ENCODE measurements at places on chromosomes 13 and 19.

- DNase-seq, result peak; percentile 83
Measured at GRCh38 chr19:47707135-47707925, 5.9 kb upstream of the EHD2 start.

DNA sequence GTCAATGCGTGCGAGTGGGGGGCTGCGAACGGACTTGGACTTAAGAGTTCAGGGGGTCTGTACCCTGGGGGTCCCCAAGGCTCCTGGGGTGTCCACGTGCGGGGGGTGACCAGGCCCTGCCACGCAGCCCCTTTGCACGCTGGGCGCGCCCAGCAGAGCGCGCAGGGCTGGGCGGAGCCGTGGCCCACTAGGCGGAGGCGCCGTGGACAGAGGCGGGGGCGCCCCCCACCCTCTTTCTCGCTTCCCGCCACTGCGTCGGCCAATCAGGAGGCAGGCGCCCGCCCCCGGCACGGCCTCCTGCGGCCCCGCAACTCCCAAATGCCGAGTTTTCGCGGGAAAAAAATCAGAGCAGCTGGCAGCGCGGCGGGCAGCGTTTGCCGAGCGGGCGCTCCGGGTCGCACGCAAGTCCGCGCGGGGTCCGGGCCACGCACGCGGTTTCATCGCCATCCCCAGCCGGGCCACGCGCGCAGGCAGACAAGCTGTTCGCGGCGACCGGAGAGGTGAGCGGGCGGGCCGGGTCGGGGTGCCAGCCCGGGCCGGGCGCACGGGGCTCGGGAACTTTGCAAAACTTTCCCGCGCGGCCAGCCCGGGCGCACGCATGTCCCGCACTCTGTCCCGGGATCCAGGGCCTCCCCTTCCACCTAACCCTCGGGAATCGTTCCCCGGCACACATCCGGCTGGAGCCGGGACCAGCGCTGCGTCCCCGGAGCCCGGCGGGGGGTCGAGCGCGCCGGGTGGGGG is at the start of gene UHRF1:
Gene UHRF1, plus strand, starts transcription at position 346 of the 741 bp plus-strand sequence. CDS start 1,385 bp downstream, outside the sequence.
- DNase-seq, result no peak

- DNase-seq, result no peak
Measured at GRCh38 chr13:108182652-108183051, 32.7 kb downstream of the LIG4 start.

DNA sequence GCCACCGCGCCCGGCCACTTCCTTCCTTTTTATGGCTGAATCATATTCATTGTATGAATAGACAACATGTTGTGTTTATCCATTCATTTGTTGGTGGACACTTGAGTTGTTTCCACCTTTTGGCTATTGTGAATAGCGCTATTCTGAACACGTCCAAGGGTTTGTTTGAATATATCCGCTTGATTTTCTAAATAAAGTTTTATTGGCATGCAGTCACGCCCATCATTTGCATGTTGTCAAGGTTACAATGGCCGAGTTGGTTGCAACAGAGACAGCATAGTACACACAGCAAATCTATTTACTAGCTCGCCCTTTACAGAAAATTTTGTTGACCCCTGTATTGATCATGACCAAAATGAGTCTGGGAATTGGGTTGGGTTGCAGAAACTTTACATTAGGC is 43.5 kb downstream of the COLGALT1 start:
- DNase-seq, result no peak

DNA sequence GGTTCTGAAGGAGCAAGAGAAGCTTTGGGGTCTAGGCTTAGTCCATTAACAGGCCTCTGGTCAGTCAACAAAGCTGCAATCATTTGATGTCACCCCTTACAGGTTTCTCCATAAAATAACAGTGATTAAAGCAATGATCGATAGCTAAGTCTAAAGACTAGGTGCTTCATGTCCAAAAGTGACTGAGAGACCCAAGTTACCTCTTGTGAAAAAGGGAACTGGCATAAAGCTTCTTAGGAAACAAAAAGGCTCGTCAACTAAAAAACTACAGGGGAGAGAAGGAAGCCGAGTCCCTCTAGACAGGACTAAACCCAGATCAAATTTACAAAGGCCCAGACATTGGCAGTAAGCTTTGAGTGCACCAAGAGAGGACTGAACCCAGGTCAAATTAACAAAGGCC is 2.2 kb downstream of the DCUN1D2 start:
- DNase-seq, result no peak

DNA sequence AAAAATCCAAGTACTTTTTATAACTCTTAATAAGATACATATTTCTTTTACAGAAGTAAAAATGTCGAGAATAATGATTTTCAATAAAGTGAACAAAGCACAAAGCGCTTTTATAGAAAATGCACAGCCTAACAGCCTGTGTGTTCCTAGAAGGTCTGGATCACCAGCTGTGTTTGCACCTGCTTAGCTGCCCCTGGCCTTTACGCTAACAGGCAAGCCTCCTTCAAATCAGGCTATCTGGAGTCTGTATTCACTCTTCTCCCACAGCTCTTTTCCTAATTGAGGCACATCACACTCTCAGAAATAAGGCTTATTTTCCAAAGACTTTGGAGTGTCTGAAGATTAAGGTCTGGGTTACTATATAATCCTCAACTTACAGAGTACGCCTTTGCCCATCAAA is 183.1 kb downstream of the LHFPL6 start:
- no peak for DNase-seq
